ENCODE measurements at places on chromosomes 11 and 22. TPM values are rescaled to one million over a fixed set of nuclear protein-coding genes. Genes with fewer than 3 reads are reported as not detected.
A peak's percentile ranks its signal among the peaks of the same experiment; 100 is the strongest.

Gene APOL3
- total RNA-seq: 3.2 TPM

Gene GGT5
- total RNA-seq: 3.6 TPM

Gene RFPL1
- not detected for total RNA-seq

Gene OSM
- total RNA-seq: not detected

Gene C11orf87
- not detected for total RNA-seq

Gene MS4A7
- 0.23 TPM for total RNA-seq

Gene TECTA
- total RNA-seq: 0.15 TPM

Gene OR4C45
- not detected for total RNA-seq

Gene TMEM132A
- 154 TPM for total RNA-seq

Gene C22orf23
- total RNA-seq: 0.49 TPM

Gene SLC7A4
- total RNA-seq: not detected

Gene UQCR10
- total RNA-seq: 93.7 TPM

- DNase-seq: no peak
These were observed 9.6 kb upstream of the CBLIF start for GRCh38 chr11:59854871-59855270.

DNA sequence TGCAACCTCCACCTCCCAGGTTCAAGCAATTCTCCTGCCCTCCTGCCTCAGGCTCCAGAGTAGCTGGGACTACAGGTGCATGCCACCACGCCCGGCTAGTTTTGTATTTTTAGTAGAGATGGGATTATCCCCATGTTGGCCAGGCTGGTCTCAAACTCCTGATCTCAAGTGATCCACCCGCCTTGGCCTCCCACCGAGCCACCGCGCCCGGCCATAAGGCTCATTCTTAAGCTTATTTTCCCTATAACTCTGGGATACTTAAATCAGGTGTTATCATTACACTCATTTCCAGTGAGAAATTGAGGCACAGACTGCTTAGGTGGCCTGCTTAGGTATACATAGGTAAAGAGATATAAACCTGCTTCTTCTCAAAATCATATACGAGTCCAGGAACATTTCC lies 188.3 kb upstream of the MTNR1B start:
- DNase-seq: no peak

- no peak for DNase-seq
These were observed 22.8 kb downstream of the PIM3 start for GRCh38 chr22:49983148-49984042.

- no peak for DNase-seq
These were observed 706 bp downstream of the SF1 start for GRCh38 chr11:64777449-64778222.

- DNase-seq: no peak
These were observed 53.9 kb downstream of the USP47 start for GRCh38 chr11:11895672-11896071.

DNA sequence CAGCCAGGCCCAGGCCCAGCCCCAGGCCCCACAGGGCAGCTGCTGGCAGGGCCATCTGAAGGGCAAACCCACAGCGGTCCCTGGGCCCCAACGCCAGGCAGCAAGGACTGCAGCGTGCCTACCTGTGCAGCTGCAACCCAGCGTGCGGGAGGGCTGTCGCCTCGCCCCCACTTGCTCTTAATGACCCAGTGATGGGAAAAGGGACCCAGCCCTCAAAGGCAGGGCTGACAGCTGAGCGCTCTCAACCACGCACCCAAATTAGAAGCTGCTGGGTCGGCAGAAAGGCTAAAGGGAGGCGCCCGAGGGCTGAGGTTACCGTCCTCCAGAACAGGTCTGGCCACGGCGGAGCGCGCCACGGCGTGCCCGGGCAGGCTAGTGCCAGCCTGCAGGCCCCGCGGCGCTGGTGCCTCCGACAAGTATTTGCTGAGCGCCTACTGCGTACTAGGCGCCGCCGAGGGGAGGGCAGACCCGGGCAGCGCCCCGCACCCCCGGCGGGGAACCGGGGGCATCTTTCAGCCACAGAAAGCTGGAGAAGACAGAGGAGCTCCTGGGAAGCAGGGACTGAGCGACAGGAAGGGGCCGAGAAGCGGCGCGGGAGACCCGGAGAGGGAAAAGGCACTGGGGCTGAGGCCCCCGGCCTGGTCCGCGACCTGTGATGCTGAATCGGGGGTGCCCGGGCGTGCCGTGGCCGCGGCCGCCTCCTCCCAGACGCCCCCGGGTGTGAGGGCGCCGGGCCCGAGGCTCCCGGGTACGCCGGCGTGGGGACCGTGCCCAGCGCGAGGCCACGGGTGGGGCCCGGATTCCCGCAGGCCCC lies 773 bp downstream of the HRAS start:
- DNase-seq: no peak

DNA sequence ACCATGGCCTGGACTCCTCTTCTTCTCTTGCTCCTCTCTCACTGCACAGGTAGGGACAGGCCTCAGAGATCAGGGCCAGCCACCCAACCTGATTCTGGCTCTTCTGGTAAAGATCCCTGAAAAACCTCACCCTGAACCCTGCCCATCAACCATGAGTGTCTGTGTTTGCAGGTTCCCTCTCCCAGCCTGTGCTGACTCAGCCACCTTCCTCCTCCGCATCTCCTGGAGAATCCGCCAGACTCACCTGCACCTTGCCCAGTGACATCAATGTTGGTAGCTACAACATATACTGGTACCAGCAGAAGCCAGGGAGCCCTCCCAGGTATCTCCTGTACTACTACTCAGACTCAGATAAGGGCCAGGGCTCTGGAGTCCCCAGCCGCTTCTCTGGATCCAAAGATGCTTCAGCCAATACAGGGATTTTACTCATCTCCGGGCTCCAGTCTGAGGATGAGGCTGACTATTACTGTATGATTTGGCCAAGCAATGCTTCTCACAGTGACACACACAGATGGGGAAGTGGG lies 80.9 kb downstream of the ZNF280B start:
- DNase-seq: no peak

DNA sequence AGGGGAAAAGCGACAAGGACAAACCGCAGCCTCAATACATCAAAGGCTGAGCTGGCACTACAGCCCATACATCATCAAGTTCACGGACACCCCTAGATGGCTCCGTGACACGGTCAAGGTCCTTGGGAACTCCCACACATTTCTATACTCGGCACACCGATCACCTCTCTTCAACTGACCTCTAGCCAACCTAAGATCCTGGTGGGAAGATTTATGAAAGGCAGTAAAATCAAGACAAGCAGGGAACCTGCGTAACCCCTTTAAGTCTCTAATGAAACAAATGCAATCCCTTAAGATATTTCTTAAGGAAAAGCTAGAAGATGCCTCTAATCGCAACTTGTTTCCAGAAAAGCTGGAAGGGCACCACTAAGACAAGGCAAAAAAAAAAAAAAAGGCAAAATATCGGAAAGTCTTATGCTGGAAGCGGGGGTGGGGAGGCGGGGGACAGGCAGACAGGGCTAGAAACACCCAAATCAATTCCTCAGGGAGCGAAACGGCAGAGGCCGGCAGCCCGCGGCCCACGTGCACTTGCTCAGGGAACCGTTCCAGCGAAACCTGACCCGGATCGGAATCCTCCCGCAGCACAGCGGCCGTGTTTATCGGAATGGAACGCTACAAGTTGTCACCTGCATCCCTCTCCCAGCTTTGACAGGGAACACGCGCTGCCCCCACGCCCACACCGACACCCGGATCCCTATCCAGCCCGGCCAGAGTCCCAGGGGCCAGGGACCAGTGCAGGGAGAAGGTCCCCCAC lies 1.4 kb downstream of the ARHGAP20 start:
- no peak for DNase-seq

- no peak for DNase-seq
These were observed 11.7 kb downstream of the OSBPL5 start for GRCh38 chr11:3153291-3153861.

DNA sequence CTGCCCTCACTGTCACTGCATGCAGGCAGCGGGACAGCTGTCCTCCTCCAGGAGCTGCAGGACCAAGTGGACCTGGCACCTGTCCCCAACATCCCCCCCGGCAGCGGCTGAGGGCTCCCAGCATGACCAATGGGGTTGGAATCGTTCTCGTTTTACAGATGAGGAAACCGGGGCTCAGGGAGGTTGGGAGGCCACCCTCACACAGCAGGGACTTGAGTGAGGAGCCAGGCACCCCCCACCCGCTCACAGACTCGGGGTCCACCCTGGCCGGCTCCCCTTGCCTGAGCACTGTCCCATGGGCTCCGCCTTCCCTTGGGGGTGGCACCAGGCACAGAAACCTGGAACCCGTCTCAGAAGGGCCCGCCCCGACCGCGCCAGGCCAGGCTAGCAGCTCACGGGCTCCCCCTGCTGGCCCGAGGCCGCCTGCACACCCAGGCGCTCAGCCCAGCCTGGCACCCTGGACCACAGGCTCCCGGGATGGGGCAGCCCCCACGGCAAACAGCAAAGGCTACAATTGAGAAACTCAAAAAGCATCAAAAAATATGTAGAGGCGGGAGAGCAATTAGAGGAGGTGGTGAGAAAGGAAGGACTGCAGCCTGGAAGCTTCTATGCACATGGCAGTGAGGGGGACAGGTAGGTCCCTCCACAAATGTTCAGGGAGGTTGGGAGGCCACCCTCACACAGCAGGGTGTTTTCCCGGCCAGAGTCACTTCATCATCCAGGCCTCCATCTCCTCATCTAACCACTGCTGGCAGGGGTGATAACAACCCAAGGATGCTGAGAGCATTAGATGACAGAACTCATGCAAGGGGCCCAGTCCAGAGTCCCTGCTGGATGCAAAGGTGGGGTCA lies 12.8 kb downstream of the MACROD1 start:
- no peak for DNase-seq

DNA sequence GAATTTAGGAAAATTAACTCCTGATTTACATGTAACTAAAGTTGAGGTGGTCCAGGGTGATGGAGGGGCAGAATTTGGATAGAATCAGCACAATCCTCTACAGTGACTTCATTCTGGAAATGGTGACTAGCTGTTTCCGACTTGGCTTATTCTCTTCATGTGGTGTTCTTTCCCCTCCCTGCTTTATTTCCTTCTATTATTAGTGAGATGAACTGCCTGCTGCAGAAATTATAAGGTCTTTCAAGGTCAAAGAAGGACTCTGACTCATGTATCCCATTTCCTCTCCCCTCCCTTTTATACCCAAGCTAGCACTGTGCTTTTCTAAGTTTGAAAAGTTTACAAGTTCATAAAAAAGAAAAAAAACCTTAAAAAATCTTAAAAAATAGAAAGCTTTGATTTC lies 12.2 kb upstream of the MRPL17 start:
- no peak for DNase-seq

GRCh38 chr11:44309478-44310205 lies at the start of gene ALX4:
TSS of gene ALX4 (minus strand) at chr11:44310139. CDS start at chr11:44310062, 77 bp downstream.
- no peak for DNase-seq

DNA sequence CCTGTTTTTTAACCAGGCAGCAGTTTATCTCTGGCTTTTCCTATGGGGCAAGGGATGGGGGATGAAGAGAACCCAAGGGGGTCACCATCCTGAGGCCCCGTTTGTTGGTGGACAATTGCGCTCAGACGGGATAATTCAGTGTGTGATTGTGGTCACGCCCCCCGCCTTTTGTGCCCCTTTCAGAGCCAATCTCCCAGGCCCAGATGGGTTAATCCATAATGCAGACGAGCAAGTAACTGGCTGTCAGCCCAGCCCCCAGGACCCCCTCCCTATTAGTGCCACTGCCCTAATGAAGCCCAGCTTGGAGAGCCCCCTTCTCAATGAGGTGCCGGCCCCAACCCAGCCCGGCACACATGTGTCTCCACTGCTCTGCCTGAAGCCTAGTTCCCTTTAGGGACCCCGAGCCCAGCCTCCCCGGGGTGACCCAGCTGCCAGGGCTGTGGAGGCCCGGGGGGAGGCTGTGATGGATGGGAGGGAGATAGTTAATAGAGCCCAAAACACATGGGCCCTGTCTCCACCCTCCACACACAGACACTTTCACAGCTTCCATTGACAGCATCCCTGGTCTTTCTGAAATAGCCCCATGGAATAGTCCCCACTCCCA lies 19.1 kb upstream of the ROBO3 start:
- DNase-seq: no peak

- no peak for DNase-seq
These were observed 29.5 kb downstream of the KREMEN1 start for GRCh38 chr22:29102300-29102699.

GRCh38 chr22:43516996-43517635 lies 105.3 kb downstream of the MPPED1 start:
- no peak for DNase-seq

DNA sequence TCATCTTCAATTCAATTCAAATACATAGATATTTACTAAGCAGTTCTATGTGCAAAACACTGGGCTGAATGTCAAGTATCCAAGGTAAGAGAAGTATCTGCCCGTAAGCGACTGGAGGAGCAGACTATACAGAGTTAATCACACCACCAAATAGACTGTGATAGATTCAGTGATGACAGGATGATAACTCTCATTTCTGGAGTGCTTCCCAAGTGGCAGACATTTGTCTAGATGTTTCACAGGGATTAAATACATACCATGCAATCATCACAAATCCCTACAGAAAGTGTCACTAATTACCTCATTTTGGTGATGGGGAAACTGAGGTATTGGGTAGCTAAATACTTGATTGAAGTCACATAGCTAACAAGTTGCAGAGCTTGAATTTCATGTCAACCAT lies 508.7 kb upstream of the TENM4 start:
- no peak for DNase-seq

GRCh38 chr22:49047447-49047846 lies 780.2 kb downstream of the BRD1 start:
- no peak for DNase-seq

GRCh38 chr11:79431535-79431934 lies 9.3 kb downstream of the TENM4 start:
- DNase-seq: no peak

- DNase-seq: no peak
These were observed 5.1 kb upstream of the OSBPL5 start for GRCh38 chr11:3170044-3170755.

GRCh38 chr11:47260366-47260765 lies 2.6 kb downstream of the NR1H3 start:
- DNase-seq: no peak

DNA sequence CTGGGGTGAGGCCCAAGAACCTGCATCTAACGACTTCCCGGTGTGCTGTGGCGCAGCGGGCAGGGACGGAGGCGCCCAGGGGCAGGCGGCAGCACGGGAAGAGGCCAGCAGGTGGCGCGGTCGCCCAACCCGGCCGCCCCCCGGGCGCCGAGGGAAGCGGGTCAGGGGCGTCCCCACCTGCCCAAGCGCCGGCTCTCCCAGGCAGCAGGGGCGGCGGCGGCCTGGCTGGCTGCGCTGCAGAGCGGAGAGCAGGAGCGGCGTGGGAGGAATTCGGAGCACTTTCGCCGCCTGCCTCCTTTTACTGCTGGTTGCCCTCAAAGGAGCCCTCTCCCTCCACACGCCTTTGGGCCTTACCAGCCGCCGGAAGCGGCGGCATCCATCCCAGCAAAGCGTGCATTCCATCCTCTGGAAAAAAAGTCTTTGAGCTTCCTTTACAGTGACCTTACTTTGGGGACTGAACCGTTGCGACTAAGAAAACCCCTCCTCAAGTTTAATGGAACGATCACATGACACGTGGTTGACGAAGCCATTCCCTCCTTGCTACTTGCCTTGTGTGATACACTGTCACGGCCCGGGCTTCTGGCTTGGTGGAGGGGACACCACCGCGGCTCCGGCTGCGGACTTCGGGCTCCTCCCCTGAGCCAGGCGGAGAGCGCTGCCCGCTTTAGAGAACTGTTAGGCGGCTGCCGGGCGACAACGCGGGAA lies 106.8 kb upstream of the CLMP start:
- DNase-seq: peak; percentile 8

All from Panc1 (cell line).